ENCODE measurements at places on chromosomes 5 and 9.
A peak's percentile ranks its signal among the peaks of the same experiment; 100 is the strongest.

- DNase-seq, result no peak
Observed at GRCh38 chr5:131791866-131792265, 5.0 kb downstream of the FNIP1 start.

- peak; percentile 40 for DNase-seq
Observed at GRCh38 chr5:157283434-157283833, 17.5 kb downstream of the CYFIP2 start.

DNA sequence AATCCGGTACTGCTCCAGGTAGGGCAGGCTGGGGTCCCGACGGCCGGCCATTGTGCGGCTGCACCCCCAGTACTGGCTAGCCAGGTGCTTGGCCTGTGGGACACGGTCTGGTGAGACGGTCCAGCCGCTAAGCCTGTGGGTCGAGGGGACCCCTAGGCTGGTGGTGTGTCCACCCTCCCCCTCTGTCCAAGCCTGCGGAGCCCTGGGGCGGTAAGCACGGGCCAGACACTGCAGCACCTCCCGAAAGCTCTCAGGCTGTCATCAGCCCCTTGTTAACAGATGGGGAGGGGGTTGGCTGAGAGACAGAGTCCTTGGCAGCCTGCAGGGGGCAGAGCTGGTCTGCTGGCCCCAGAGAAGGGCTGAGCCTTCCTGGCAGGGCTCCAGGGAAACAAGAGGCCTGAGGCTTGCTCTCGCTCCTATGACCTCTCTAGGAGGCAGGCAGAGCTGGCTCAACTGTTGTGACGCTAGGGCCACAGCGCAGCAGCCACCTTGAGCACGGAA is 11.8 kb upstream of the MRNIP start:
- DNase-seq, result no peak

GRCh38 chr5:88952344-88952743 is 69.4 kb upstream of the MEF2C start:
- DNase-seq, result no peak

- DNase-seq, result no peak
Observed at GRCh38 chr5:36679221-36679989, 73.0 kb downstream of the SLC1A3 start.

DNA sequence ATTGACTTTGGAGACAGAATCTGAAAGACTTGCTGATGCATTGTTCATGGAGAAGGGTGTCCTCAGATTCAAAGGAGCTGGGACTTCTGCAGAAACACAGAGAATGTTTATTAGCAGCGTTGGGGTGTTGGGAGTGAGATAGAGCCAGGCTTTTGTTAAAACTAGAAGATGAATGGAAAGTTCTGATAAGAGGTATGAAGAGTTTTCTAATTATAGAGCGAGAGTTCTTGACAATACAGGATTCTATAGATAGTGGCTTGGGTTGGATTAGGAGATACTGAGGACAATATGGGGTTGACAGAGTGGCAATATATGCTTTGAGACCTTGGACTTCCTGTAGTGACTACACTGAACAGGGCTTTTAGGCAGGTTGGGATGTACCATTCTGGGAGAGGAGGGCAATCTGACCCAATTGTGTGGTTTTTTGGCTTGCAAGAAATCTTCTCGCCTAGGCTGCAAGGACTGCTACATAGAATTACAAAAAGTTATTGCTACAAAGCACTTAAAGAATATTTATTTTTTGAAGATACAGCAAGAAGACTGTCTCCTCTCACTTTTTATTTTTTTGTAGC is 83.1 kb downstream of the FER start:
- no peak for DNase-seq

- no peak for DNase-seq
Observed at GRCh38 chr9:88587182-88587581, 52.2 kb downstream of the NXNL2 start.

DNA sequence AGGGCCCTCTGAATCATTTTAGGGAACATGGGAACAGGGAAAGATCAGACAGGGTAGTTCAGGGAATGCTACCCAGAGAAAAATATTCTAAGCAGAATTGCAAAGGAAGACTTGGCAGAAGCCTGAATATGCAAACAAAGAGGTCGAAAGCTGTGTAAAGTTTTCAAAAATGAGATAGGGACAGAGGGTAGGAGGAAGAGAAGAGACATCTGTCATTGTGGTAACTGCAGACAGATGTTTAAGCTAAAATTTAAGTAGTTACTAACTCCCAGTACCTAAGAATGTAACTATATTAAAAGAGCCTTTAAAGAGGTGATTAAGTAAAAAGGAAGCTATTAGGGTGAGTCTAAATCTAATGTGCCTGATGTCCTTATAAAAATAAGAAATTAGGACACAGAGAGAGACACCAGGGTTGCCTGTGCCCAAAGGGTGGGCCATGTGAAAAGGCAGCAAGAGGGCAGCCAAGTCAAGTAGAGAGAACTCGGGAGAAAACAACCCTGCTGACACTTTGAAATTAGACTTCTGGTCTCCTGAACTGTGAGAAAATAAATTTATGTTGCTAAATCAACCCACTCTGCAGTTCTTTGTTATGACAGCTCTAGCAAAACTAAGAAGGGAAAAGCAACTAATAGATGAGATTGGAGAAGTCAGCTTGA is 1647.4 kb upstream of the C9orf72 start:
- no peak for DNase-seq

GRCh38 chr9:111661802-111662521 is 557 bp downstream of the GNG10 start:
- peak; percentile 34 for DNase-seq

DNA sequence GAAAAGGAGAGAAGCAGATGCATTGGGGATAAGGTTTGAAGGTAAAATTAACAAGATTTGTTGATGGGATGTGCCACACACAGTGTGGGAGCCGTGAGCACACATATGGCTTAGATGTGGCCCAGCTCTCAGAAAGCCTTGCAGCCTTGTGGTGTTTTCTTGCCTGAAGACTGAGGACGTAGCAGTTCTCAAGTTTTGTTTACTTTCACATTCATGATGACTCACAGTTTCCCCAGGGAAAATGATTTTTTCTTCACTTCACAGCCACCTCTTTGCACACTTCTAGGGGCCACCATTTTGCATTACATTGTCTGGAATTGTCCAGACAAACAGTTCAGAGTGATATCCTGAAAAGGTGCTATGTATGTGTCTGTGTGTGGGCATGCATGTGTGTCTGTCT is 126.2 kb downstream of the BASP1 start:
- DNase-seq, result no peak

Data from activated B cell treated with CpG ODN at 0.5 μM for 24 hours (primary cell).